ENCODE measurements at places on chromosomes 12 and 14.

GRCh38 chr12:52010152-52010622, 3.4 kb downstream of the TAMALIN start:
- peak; percentile 92 for DNase-seq

DNA sequence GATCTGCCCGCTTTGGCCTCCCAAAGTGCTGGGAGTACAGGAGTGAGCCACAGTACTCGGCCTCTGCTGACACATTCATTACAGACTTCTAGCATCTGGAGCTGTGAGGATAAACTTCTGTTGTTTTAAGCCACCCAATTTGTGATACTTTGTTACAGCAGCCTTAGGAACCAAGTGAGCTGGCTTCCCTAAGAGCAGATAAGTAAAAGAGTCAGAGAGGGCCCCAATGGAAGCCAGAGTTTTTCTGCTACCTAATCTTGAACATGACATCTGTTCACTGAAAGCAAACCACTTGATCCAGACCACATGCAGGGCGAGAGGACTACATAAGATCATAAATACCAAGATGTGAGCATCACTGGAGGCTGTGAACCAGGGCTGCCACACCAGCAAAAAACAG, 3.7 kb upstream of the MAPKAPK5 start:
- no peak for DNase-seq

- DNase-seq, result peak; percentile 85
These were observed 68.6 kb downstream of the SLC25A47 start for GRCh38 chr14:100391724-100392123.

DNA sequence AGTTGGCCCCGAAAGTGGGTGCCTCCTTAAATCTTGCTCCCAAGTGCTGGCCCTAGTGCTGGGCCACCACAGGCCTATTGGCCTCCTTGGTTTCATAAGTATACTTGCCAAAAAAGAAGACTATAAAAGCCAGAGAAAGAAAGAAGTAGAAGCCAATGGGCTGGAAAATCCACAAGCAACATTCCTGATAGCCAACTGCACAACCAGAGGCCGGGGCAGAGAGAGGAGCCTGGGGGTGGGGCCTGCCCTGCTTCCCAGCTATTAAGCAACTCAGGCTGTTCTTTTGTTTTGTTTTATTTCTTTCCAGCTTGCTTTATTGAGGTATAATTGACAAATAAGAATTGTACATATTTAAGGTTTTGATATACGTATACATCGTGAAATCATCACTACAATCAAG, 177.2 kb upstream of the NTF3 start:
- DNase-seq, result peak; percentile 46
